CD4-positive, alpha-beta T cell treated with Interleukin-17A for 4 hours (primary cell): ENCODE measurements at places on chromosomes 16 and 17.

DNA sequence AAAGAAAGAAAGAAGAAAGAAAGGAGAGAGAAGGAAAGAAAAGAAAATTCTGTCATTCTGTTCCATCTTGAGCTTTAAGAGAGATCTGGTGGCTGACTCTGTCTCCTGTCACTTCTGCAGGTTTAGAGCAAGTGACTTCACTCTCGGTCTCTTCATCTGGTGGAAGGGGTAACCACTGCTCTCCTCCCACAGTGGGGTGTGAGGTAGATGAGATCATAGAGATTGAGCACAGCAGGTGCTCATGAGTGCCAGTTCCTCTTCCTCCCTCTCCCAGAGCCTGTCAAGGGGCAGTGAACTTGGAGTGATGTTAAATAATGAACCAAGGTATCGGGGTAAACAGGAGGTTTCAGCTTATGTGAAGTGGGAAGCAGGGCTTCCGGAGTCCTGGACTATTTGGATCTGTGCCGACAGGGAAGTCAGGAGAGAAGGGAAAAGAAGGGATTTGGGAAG, 47.7 kb downstream of the BEAN1 start:
- peak; percentile 69 for DNase-seq

- peak; percentile 36 for DNase-seq
Observed at GRCh38 chr17:3870871-3871306, 22.0 kb downstream of the CAMKK1 start.

- DNase-seq = no peak
Observed at GRCh38 chr16:28052274-28053128, 11.0 kb downstream of the GSG1L start.

GRCh38 chr17:21292867-21293830, 8.6 kb downstream of the MAP2K3 start:
- DNase-seq = no peak

GRCh38 chr16:5447734-5448133, 350.1 kb upstream of the EEF2KMT start:
- no peak for DNase-seq

DNA sequence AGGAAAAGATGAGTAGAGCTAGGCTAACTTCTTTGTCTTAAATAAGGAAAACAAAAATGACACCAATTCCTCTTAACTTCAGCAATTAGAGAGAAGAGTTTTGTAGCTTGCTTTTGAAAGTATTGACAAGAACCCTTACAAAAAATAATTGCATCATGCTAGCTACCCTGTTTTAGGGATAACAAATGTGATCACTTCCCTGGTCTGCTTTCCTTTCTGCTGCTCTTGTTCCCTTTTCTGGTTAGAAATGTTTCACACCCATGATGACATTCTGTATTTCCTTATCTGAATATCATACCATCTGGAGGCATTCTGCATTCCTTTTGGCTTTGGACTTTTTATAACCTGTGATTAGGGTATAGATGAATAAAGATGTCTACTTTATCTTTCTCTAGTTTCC, 9.9 kb upstream of the SMIM36 start:
- DNase-seq = no peak

- DNase-seq = no peak
Observed at GRCh38 chr16:68374246-68374805, 63.5 kb downstream of the PRMT7 start.

DNA sequence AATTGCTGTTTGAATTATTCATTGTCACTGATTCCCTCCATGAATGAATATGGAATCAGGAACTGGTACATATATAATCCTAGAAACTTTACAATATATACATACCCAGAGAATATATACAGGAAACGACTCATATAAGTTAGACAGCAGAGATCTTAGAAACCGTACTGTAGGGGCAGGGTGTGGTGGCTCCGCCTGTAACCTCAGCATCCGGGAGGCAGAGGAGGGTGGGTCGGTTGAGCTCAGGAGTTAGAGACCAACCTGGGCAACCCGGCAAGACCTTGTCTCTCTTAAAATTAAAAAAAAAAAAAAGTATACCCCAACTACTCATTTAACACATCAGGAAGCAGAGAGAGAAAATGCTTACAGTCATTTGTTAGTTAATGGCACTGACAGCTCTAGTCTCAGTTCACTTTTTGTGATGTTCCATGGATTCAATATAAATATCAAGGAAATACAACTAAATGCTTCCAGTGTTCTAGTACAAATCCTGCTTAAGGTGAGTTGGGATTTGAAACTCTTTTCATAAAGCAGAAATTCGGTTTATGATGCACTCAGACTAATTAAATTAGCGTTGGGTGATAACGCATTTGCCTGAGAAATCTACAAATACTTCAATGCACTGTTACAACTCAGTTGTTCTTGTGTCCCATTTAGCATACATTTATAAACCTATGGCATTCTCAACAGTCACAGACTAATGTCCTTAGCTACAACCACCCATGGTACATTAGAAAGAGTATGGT, 5.6 kb downstream of the GLG1 start:
- DNase-seq = peak; percentile 80

- no peak for DNase-seq
Observed at GRCh38 chr17:2980211-2980903, 83.0 kb downstream of the OR1D5 start.

DNA sequence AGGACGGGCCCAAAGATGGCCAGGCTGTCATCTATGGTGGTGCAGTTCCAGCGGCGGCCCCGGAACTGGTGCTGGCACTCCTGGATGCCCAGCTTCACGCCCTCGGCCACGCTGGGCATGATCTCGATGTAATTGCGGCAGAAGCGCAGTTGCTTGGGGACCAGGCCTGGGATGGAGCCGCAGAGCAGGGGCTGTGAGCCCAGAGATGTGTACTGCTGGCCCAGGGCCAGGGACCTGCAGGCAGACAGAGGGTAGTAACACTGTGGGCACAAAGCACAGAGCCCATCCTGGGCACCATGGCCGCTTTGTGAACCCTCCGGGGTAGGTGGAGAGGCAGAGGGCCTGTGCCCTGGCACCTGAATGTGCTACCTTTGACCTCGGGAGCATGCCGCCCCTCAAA, 44.8 kb downstream of the WNT3 start:
- DNase-seq = no peak

DNA sequence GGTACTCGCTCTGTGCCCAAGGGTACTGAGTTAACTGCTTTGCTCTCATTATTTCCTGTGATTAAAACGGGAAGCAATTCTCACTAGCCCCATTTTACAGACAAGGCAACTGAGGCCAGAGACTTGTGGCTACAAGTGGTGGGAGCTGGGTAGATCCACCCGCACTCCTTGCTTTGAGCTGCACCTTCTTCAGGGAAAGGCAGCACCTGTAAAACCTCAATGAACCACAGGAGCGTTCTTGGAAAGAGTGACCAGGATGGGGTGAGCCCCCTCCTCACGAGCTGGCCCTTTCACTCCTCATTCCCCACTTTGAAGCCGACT, 80.0 kb downstream of the TIMM22 start:
- DNase-seq = no peak

- DNase-seq = no peak
Observed at GRCh38 chr16:10668322-10669045, 26.2 kb downstream of the TEKT5 start.

DNA sequence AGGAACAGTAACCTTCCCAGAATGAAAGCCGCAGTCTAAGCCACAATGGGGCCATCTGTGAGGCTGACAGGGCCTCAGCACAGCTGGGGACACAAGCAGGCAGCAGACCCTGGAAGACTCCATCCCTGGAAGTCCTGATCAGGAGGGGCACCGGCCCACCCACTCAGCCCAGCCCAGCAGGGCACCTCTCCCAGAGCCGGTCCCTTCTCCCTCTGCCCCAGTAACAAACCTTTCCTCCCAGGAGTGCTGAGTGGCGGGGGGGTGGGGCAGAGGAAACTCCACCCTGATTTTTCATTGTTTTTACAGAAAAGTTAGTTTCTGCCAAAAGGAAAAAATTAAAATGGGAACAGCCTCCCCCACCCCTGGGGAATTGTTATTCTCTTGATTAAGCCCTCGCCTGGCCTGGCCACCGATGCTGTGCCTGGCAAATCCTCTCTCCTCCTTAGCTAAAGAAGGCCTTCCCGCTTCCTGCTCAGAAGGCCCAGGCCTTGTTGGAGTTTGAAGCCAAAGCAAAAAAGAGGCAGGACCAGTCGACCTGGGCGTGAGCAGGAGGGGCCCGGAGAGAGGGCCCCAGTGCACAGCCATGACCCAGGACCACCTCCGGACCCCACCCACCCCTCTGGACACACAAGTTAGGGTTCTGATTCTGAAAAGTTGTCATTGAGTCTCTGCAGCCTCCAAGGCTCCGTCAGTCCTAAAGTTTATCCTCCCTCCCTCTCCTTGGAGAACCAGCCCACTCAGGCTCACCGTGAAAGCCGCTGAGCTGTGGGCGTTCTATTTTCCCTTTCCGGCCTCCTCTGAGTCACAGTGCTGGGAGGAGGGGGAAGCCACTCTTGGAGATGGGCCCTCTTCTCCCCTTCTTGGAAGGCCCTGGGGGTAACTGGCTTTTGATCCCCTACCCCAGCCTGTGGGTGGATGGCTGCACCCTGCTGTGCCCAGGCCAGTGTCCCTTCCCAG, 128.4 kb upstream of the TNRC6C start:
- peak; percentile 27 for DNase-seq

GRCh38 chr17:80960037-80960796, 31.4 kb upstream of the CHMP6 start:
- DNase-seq = no peak

DNA sequence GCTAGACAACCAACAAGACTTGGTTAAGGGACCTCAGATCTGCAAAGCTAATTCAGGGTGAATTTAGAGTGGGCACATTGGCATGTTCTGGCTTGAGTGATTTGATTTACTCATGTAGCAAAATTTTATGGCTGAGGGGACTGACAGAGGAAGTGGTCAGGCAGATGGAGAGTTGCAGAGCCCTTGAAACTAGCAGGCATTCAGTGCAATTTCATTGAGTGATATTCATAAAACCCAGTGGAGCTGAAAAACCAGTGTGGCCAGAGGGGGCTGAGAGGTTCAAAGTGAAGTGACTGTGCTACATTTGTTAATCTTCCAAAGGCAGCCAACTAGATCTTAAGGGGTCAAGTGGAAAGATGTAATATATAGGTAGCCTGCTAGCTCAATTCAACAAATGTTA, 2.2 kb upstream of the TMEM94 start:
- no peak for DNase-seq

DNA sequence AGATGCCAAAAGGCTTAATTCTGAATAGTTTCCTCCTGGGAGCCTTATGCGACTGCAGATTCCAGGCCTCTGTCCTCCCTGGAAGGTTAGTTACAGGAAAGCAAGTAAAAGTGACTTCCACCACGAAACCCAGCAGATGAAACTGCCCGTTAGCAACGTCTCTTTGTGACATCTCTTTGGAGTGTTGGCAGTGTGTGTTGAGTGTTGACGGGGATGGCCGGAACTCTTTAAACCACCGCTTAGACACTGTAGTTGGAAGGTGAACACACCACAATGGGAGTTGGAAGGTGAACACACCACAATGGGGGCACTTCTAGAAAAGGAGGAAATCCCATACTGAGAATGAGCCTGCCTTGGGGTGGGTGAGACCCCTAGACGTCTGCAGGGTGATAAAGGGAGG, 858 bp downstream of the SKAP1 start:
- DNase-seq = peak; percentile 60

GRCh38 chr16:24668481-24669061, 60.9 kb upstream of the TNRC6A start:
- no peak for DNase-seq

- peak; percentile 58 for DNase-seq
Observed at GRCh38 chr17:29572691-29573557, 4.4 kb downstream of the TP53I13 start.

DNA sequence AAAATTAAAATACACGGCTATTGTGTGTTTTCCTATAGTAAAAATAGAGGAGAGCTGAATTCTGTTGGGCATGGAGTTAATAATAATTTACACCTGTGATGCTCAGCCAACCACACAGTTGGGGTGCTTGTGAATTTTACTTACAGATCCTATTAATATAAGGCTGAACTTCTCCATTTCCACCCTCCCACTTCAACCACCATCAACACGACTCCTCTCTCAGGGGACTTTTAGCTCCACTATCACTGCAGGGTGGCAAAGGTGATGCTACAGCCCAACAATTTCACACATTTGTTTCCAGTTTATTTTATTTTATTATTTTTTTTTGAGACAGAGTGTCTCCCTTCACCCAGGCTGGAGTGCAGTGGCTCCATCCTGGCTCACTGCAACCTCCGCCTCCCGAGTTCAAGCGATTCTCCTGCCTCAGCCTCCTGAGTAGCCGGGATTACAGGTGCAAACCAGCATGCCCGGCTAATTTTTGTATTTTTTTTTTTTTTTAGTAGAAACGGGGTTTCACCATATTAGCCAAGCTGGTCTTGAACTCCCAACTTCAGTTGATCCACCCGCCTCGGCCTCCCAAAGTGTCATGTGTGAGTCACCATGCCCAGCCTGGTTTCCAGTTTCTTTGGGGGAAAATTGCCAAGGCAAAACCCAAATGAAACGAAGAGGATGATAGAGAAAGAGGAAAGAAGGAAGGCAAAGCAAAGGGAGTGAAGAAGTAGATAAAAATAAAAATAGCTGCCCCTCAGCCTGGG, 57.9 kb downstream of the GNA13 start:
- DNase-seq = no peak

GRCh38 chr17:14856176-14856575, 408.9 kb downstream of the PMP22 start:
- no peak for DNase-seq

GRCh38 chr16:56309008-56309407, 116.3 kb downstream of the AMFR start:
- DNase-seq = no peak

- no peak for DNase-seq
Observed at GRCh38 chr17:51636291-51636690, 375.9 kb downstream of the UTP18 start.

GRCh38 chr16:74113545-74113944, 183.1 kb upstream of the PSMD7 start:
- no peak for DNase-seq

- DNase-seq = no peak
Observed at GRCh38 chr17:66364990-66365490, 62.6 kb downstream of the PRKCA start.
